Skeletal muscle cell (primary cell): ENCODE measurements at places on chromosomes 13 and 19.

GRCh38 chr19:35076657-35077056 is 35.1 kb downstream of the HPN start:
- no peak for DNase-seq

DNA sequence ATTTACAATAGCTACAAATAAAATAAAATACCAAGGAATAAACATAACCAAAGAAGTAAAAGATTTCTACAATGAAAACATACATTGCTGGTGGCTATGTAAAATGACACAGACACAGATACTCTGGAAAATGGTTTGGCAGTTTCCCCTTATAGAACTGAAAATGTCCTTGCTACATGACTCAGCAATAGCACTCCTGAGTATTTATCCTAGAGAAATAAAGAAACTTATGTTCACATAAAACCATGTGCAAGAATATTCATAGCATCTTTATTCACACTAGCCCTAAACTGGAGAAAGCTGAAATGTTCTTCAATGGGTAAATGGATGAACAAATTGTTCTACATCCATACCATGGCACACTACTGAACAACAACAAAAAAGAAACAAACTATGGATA is 100.2 kb upstream of the RFC3 start:
- DNase-seq = no peak

GRCh38 chr19:48351341-48351752 is 12.4 kb downstream of the TMEM143 start:
- no peak for DNase-seq

DNA sequence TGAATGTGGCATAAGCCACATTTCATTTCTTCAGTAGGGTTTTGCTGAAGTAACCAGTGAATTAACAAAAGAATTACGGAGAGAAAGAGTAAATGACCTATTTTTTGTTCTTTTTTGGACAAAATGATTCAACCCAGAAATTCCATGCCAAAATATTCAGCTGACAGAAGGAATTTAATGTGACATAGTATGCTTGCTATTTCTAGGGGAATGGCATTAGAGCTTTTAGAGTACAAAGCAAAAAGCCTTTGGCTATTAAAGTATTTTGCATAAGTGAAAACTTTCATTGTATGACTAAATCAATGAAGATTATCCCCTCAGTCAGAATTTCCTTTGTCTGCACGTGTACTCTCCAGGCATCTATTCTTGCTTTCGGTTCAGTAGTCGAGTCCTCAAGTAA is 465.3 kb downstream of the COG6 start:
- no peak for DNase-seq

DNA sequence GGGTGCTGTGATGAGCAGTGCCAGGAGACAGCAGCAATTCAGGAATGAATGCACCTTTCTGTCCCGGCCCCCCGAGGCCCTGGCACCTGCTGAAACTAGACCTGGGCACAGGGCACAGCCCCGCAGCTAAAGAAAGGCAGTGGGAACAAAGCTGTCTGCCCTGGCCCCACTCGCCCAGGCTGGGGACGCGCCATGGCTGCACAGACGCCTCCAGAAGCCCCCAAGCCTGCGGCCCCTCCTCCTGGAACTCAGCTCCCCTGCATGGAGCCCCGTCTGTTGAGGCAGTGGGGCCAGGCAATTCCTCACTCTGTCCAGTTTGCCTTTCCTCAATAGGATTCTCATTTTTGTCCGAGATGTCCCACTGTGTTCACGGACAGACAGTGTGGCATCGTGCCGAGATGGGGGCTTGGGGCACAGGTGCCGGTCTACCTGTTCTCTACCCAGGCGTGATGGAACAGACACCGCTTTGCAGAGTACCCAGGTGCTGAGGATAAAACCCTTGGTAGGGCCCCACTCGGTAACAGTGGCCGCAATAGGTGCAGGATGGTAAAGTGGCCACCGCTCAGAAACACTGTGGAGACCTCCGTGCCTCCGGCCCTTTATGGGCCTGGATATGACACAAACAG is 146.5 kb upstream of the SOX1 start:
- no peak for DNase-seq

GRCh38 chr19:13334801-13335481 is 171.3 kb downstream of the CACNA1A start:
- DNase-seq = no peak

- no peak for DNase-seq
Measured at GRCh38 chr19:50910722-50911121, 473 bp downstream of the KLK4 start.

GRCh38 chr13:75749407-75749806 is 113.3 kb downstream of the LMO7 start:
- DNase-seq = peak; percentile 46

DNA sequence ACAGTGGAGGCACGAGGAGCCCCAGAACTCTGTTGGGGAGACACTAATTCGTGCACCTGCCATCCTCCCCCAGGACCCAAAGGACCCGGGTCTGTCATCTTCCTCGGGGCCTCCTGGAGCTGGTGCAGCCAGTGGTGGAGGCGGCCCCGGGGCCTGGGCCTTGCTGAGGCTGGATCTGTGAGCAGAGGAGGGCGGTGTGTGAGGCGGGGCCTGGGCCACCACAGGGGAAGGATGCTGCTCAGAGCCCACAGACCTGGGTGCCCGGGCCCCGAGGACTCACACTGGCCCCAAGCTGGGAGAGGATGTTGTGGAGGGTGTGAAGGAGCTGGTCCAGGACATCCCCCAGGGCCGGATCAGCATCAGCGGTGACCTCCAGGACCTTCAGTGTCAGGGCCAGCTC is 8.3 kb downstream of the IFNL3 start:
- DNase-seq = no peak

DNA sequence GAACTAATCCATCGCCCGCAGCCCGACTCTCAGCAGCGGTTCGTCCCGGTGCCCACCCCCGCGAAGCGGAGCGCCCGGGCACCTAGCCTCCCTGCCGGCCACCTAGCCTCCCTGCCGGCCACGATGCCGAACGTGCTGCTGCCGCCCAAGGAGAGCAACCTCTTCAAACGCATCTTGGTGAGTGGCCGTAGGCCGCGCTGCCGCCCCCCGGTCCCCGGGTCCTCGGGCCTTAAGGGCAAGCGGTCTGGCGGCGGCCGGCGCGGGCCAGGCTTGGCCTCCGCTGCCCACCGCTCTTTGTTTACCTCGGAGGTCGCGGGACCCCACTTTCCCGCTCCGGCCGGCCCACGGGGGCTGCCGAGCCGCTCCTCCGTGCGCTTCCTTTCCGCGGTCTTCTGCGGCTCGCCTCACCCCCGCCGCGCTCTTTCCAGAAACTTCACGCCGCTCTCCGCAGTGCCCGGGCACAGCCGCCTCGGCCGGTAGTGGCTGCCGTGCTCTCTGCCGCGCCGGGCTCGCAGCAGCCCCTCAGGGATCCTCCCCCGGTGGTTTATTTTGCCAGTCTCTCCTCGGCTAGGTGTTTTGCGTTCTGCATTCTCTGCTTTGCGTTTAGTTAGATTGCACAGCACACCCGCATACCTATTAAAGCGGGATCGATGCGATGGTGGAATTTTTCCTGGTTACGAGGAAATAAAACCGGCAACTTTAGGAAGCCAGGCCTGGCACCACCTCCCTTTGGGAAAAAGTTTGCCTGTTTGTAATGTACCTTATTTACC is 524 bp downstream of the NAA16 start:
- DNase-seq = no peak

- no peak for DNase-seq
Measured at GRCh38 chr13:94444826-94445225, 34.7 kb downstream of the DCT start.

- DNase-seq = peak; percentile 97
Measured at GRCh38 chr13:37134411-37135041, 29.1 kb upstream of the CSNK1A1L start.

- no peak for DNase-seq
Measured at GRCh38 chr19:17243211-17243829, 2.4 kb downstream of the NR2F6 start.

GRCh38 chr19:8174706-8175105 is 25.3 kb upstream of the FBN3 start:
- DNase-seq = no peak

DNA sequence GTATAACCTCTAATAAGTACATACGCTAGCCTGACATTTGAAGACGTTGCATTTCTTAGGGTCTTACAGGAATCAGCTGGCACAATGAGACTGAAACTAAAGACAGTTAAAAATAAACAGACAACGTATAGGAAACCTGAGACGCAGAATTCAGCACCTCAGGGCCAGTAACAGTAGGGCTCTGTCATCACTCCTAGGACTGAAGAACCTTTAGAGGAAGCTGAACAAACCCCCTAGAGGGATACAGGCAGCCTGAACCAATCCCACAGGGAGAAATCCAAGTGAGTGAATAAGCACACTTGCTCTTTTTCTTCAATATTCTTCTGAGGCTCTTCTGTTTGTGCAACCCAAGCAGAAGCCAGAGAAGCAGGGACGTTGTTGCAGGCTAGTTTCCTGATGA is 53.9 kb upstream of the KLHL1 start:
- DNase-seq = no peak

GRCh38 chr13:74904556-74904955 is 577.4 kb downstream of the TBC1D4 start:
- DNase-seq = no peak

DNA sequence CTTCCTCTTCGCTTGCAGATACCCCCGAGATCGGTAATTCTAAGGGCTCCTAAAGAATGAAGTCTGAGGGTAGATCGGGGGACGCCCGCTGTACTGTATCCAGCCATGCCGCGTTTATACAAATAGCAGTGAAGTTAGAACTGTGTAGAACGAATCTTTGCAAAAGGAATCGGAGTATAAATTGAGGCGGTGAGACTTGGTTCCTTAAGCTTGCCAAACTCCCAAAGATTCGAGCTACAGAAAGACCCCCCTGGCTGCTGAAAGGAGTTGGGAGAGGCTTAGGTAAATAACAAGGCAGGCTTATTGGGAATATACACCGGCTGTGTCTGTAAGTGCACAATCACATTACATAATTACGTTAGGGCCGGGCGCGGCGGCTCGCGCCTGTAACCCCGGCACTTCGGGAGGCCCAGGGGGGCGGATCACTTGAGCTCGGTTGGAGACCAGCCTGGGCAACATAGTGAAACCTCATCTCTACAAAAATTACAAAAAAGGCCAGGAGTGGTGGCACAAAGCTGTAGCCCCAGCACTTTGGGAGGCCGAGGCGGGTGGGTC is 12.2 kb downstream of the TMEM160 start:
- no peak for DNase-seq
